Cardiac septum (tissue), 1 donor: ENCODE measurements at places on chromosomes 13 and 19. TPM values are rescaled to one million over a fixed set of nuclear protein-coding genes. Genes with fewer than 3 reads are reported as not detected.

Gene SPATA13
- 8.0 TPM for total RNA-seq

DNA sequence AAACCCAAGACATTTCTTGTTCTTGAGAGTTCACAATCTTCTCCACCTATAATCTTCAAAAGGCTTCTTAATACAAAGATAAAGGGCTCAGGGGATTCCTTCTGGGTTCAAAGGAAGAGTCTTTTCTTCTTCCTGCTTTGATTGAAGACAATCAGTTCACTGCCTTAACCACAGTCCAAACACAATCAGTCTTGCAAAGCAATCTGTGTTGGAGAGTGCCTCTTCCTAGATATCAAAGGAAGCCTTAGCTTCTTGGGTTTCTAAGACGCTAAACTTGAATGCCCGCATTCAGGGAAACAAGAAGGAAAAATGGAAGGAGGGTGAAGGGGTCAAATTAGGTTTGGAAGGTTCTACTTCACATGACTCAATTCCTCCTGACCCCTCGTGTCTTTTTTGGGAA lies 27.2 kb downstream of the RANBP3 start:
- no peak for DNase-seq

GRCh38 chr13:99864627-99864990 lies 107.0 kb downstream of the ZIC5 start:
- DNase-seq: no peak

DNA sequence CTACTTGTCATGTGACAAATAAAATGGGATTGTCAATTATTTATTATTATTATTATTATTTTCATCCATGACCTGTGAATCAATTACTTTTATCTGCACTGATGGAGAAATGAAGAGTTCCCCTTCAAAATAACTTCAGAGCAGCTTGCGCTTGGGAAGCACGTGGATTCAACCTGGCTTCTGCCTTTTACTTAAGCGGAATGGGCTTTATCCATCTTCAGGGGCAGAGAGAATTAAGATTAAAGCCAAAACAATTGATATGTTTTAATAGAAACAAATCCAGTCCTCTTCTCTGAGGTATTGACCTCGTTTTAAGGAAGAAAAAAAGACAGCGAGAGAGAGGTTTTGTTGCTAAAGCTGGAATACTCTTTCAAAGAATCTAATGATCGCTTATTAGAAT lies 876 bp downstream of the SACS start:
- DNase-seq: no peak

Gene ZNF221
- 4.7 TPM for total RNA-seq

Gene ALOX5AP
- 5.4 TPM for total RNA-seq

Gene NAA16
- 10.2 TPM for total RNA-seq

Gene GJB2
- 0.46 TPM for total RNA-seq

DNA sequence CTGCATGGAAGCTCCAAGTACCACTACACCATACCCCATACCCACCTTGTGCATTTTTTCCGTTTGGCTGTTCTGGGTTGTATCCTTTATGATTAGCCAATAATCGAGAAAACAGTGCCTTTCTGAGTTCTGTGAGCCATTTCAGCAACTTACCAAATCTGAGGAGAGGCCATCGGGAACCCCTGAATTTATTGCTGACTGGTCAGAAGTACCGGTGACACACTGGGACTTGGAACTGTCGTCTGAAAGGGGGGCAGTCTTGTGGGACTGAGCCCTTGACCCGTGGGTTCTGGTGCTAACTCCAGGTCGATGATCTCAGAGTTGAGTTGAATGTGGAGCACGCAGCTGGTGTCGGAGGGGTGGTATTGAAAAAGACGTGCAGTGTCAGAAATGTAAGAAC lies 15.0 kb downstream of the UPF3A start:
- DNase-seq: no peak

GRCh38 chr19:41706741-41707501 lies 1.5 kb upstream of the CEACAM5 start:
- DNase-seq: peak; percentile 84

Gene CASP14
- not detected for total RNA-seq

DNA sequence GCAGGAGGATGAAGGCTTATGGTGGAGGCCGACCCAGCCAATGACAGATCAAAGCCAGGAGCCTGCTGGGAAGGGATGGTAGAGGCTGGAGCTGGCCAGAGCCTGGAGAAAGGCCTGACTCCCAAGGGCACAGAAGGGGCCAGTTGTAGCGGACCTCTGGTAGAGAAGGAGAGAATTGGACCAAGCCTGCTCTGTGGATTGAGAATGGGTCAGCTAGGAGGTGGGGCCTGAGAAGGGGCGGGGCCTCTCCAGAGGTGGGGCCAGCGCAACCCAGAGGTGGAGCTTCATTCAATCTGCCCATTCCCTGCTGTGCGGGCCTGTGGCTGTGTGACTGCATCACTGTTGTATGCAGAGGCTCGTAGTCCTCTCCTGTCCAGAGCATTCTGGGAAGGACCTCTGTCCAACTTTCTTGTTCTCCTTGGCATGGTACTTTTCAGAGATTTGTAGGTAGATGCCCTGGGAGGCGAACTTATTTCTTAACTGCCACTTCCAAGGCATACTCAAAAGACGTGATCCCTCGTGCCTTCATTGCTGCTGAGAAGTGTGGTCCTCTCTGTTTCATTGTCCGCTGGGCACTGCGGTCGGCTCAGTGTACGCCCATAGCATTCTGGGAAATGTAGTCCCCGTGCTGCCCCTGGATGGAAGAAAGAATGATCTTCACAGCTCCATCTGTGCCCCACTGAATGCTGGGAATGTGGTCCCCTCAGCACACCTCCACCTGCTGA lies 6.7 kb downstream of the GRIN2D start:
- DNase-seq: no peak

Gene LYPD4
- not detected for total RNA-seq

DNA sequence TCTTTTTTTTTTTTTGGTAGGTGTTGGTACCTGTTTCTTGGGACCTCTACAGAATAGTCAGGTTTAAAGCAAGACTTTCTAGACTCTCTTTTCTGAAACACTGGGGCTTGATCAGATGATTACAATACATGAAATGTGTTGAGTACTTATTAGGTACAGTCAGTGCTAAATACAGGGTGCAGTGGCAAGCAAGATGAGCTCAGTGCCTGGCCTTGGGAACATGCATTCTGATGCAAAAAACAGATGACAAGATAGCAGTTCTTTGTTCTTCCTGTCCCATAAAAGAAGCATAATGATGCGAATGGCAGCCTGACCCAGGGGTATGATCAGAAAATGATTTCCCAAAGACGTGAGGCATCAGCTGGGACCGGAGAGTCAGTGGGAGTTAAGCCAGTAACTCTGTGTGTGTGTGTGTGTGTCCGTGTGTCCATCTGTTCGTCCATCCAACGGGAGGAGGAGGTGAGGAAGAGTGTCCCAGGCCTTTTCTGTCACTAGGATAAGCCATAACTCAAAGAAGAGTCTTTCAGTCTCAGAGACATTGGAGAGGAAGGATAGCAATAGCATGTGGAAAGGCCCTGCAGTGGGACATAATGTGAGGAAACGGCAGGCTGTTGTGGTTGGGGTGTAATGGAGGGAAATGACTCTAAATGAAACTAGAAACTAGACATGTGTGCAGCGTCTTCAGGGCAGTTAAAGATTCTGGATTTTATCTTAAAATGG lies 32.2 kb downstream of the SLAIN1 start:
- no peak for DNase-seq

DNA sequence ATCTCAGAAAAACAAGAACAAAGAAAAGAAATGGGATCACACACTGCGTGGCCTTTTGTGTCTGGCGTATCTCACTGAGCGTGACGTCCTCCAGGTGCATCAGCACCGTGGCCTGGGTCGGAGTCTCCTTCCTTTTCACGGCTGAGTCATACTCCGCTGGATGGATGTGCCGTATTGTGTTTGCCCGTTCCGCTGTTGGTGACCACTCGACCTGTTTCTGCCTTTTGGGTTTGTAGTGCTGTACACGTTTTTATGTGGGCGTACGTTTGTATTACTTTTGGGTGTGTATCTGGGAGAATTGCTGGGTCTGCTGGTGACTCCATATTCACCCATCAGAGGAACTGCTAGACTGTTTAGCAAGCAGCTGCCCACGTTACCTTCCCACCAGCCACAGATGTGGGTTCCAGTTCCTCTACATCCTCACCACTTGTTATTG lies 11.4 kb downstream of the ARID3A start:
- no peak for DNase-seq

Gene PDE4C
- total RNA-seq: 1.3 TPM

DNA sequence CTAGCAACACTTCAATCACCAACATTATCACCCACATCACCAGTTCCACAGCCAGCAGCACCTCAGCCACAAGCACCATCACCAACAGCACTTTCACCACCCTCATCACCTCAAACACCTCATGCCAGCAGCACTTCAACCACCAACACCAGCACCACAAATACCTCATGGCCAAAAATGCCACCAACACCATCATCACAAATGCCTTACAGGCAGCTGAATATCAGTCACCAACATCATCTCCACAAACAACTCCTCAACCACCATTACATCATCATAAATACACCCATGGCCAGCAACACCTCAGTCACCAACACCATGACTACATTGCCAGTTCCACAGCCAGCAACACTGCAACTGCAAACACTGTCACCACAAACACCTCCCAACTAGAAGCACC lies 10.4 kb downstream of the FCER2 start:
- no peak for DNase-seq

Gene TMTC4
- 7.8 TPM for total RNA-seq

DNA sequence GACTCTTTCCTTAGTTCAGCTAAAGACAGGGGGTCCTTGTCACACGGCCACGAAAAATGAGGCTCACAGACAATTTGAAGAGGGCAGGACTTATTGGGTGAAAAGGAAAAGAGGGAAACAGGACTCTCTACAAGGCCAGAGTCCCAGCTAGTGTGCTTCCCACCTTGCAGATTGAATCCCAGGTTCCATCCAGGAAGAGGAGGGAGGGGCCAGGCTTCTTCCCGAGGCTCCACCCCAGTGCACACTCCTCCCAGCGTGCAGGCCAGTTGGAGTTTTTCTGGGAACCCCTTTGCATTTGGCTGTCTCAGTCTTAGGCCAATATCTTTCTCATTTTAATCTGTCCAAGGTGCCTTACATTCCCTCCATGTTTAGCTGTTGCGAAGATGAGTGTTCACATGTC lies 106.8 kb downstream of the DNAJC3 start:
- no peak for DNase-seq

GRCh38 chr19:47601180-47601904 lies 7.6 kb upstream of the BICRA start:
- DNase-seq: no peak

Gene LIM2
- total RNA-seq: not detected

Gene CABP5
- total RNA-seq: not detected

DNA sequence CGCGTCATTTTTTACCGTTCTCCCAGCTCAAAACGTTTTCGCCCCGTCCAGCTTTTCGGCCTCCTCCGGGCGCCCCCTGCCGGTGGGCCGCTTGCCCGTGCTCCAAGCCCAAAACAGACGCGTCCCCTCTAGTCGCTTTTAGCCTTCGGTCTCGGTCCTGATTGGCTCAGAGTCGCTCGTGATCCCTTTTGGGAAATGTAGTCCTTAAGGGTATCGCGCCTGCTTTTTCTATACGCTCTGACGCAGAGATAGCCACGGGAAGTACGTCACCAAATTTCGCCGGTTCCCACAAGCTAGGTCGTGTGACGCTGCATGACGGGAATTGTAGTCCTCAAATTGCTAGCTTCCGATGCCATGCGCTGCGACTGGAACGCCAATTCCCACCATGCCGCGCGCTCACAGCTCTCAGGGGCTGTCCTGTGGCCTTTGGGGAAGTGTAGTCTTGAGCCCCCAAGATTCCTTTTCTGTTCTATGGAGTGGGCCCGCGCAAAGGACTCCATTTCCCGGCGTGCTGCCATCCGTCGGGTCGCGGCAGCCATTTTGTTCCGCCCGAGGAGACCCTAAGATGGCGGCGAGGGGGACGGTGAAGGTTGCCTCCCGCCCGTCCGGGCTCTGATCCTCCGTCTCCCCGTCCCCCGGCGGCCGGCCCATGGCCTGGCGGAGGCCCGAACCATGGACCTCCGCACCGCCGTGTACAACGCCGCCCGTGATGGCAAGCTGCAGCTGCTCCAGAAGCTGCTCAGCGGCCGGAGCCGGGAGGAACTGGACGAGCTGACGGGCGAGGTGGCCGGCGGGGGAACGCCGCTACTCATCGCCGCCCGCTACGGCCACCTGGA lies at the start of gene FEM1A:
FEM1A (plus strand) TSS at position 552 of the 836 bp plus-strand sequence; CDS start at position 673, 121 bp downstream.
- DNase-seq: peak; percentile 100

GRCh38 chr13:93147946-93148345 lies 78.7 kb upstream of the GPC6 start:
- no peak for DNase-seq

DNA sequence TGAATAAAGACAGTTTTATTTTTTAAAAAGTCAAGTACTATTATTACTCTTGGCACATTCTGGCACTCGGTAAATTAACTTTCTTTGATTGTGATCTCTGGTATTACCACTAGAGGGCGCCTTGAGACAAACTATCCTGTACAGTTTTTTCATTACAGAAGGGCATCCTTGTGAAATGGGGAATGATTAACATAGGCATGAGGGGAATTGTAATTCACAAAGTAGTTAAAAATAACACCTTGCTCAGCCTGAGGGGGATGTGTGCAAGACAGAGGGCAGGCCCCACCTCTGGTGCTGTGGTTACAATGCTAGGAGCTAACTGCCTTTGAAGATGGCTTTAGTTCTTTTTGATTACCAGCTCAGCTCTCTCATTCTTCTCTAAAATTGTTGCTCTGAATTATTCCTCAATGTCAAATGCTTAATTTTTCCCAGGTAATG lies 24.2 kb upstream of the C1QTNF9B start:
- DNase-seq: no peak

DNA sequence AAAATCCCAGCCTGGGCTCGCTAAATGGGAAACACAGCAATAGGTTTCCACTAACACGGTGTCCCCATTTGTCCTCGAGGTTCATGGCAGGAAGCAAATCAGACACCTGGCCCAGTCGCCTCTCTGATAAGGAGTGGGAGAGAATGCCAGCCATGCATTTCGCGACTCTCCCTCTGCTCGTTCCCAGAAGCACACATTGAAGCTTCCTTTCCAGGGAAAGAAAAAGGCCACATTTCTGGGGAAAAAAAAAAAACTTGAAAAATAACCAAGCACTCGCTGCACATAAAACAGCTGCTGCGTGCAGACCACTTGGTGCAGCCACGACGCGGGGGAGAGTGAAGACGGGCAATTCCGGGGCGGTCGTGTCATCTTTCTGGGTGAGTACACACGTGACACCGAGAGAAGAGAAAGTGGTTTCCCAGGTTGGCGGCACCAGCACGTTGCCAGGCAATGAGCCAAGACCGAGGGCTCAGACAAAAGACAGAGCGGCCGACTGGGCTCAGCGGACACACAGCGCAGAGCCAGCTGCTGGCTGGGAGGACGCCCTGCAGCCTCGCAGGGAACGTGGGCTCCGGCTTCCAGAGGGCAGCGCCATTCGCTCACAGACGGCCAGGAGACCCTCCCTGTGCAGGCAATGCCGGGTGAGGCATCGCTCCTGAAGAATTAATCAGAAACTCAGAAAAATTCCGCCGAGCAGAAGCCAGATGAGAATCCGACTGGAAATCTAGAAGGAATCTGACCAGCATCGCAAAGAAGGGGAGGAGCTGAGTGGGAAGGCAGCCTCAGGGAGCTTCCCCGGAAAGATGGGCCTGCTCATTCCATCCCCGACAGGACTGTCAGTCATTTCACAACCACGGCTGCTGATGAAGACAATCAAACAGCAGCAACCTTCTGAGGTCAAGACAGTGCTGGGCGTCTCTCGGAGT lies 83.2 kb upstream of the IRS2 start:
- DNase-seq: peak; percentile 87
